Activated naive CD4-positive, alpha-beta T cell treated with Interleukin-2 at 50 U/mL for 16 hours (primary cell): ENCODE measurements at places on chromosomes 7 and 10.
A peak's percentile ranks its signal among the peaks of the same experiment; 100 is the strongest.

DNA sequence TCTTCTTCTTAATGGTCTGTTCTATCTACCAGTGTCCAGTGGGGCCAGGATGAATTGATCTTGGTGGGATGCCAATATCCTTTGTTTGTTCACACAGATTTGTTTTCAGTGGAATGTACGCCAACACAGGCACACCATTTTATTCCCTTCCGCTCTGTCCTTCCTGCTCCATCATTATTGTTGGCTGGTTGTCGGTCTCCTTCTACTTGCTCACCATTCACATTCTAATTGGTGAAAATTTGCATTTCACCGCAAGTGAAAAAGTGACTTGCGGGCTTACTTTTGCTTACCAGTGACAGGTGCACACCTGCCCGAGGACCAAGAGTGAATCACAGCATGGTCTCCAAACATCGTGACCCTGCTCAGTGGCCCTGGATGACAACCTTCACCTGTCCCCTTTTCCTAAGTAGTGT lies 148.3 kb downstream of the NOC3L start:
- no peak for DNase-seq

DNA sequence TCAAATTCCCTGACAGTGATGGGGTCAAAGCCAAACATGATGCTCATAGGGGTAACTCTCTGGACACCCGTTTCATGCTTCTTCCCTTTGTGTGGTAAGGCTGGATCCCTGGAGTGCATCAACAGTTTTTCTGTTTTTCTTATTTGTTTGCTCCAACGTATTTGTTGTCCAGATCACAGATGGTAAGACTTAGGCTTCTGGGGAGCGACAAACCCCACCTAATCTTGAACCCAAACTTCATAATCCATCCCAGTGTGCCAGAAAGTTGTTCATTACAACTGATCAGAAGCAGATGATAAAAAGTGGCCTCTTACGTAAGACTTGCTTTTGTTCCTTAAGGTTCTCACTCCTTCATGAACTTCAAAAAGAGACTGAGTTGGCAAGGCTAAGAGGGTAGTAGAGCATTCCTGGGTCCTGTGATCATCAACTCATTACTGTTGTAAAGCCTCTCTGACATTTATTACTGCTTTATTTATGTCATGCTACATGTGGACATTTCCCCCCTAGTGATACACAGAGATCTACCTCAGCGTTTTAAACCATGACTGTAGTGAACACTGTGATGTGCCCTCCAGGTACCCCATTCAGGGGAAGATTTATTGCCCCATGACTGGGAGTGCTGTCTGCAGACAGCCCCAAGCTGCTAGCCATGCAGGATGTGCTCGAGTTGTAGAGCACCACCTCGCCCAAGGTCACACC lies 125.6 kb downstream of the CCDC71L start:
- no peak for DNase-seq

GRCh38 chr10:1688531-1688930 lies 48.8 kb downstream of the ADARB2 start:
- no peak for DNase-seq

- no peak for DNase-seq
Observed at GRCh38 chr7:101586906-101587677, 42.0 kb downstream of the MYL10 start.

GRCh38 chr7:84339306-84339705 lies 144.7 kb upstream of the SEMA3A start:
- no peak for DNase-seq

GRCh38 chr7:51346126-51346525 lies 29.5 kb upstream of the COBL start:
- DNase-seq, result no peak

DNA sequence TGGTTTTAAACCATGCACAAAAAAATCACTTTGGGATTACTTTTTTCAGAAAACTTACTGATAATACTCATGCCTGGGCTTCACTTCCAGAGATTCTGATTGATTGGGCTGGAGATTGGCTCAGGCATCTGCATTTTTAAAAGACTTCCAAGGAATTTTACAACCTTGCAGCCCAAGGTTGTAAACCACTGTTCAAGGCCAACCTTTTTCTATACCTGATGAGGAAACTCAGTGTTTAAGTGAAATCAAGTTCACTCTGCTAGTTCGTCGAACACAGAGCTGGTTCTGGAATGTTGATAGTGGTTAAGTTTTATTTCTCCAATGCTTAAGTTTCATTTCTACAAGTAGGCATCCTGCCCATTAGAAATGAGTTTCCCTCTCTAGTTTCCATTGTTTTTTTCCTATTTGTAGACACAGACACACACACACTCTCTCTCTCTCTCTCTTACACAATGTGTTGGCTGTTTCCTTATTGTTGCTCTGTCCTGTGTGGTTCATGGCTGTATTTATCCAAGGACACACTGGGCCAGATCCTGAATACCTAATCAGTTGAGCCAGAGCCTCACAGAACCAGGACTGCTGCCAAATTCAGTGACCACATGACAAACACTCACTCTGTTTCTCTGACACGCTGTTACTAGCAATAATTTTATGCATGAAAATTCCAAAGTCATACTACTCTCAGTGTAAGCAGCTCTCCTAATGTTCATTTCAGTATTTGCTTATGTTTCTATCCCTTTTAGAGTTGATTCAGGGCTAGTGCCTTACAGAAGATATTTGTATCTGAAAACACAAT lies 3.7 kb upstream of the IFIT1B start:
- DNase-seq, result no peak

DNA sequence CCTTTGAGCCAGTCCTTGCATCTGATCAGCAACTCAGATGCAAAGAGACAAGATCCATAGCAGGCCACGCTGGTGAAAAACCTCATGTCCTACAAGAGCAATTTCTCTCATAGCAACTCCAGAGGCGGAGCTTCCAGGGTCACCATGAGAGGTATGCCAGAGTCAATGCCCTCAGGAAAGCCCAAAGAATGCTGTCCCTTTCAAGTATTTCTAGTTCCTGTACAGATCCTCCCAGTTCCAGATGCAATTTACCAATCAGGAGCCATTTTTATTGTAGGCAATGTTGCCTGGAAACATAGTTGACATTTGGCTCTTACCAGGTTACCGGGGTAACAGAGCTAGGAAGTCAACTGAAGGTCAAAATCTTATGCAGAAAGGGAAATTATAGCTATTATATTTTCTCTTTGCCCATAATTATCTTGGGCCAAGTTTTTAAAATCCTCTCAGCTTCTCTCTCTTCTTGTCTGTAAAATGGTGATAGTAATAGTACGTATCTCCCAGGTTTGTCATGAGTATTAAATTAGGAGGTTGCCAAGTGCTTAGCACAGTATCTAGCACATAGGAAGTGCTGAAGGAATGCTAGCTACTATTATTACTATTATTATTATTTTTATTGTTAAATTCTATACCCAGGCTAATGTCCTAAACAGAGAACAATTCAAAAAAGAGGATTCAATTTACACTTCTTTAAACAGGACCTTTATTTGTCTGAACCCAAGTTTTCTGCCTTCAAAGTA lies 46.3 kb upstream of the TM9SF3 start:
- no peak for DNase-seq

- no peak for DNase-seq
Observed at GRCh38 chr7:33392148-33392547, 262.8 kb downstream of the BBS9 start.

DNA sequence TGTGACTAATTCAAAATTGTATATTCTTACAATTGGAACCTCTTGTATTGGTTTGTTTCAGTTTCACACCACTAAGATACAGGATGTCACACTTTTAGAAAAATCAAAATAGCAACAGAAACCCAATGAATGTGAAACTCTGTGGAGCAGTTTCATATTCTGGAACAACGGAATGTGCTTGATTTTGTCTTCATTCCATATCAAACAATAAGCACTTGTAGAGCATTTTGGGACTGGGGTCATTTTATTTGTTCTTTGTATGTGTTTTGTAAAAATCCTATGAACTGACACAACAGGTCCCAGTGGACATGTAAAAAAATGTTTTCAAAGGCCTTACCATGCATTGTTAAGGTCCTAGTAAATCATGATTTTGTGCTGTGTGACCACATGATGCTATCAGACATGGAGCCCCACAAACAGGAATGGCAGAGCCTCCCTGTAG lies 123.1 kb downstream of the DKK1 start:
- DNase-seq, result no peak

DNA sequence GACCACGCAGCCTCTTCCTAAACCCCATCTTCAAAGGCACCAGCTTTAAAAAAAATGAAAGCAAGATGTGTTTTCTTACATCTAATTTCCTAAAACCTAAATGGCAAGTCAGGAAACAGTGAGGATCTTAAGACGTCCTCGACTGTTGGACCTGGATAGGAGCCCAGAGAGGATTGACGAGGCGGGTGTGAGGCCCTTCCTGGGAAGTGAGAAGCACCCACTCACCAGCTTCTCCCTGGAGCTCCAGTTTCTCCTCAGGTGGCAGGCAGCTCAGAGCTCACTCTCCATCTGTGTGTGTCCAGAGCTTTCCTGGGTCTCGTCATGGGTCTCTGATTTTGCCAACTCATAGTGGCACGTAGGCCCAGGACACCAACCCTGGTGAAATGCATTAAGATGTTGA lies 614.0 kb upstream of the AUTS2 start:
- no peak for DNase-seq

- DNase-seq, result no peak
Observed at GRCh38 chr7:91566402-91566732, 302.1 kb downstream of the FZD1 start.

DNA sequence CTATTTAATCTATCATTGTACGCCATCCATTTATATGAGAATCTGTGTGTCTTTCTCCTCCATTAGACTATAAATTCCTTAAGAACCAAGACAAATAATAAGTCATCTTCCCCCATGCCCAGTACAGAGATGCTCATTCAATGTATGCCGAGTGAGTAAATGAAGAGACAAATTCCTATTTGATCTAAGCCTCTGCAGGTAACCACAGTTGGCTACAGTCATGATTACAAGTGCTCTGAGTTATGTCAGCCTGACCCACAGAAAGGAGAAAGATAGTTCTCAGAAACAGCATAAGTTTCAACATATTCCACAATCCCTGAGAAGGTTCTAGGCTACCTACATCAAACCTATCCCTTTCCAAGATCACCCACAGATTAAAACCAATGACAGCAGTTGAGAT lies 46.1 kb downstream of the MPP7 start:
- DNase-seq, result no peak

- DNase-seq, result no peak
Observed at GRCh38 chr7:150377196-150377595, 1.9 kb upstream of the ZNF775 start.

DNA sequence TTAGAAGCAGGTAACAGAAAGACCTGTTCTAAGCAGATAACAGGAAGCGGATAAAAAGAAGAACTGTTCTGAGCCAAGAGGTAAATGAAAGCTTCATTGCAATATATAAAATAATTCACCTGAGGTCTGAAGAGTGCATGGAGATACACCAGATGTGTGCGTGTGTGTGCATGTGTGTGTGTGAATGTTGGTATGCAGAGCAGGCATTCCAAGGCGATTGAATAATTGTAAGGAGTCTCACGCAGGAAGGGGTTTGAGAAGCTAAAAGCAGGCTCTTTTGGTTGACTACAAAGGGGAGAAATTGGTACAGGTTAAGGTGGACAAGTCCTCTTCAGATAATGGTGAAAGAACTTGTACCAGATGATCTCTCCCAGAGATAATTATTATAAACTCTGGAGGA lies 450.6 kb downstream of the DNAJB9 start:
- DNase-seq, result no peak

DNA sequence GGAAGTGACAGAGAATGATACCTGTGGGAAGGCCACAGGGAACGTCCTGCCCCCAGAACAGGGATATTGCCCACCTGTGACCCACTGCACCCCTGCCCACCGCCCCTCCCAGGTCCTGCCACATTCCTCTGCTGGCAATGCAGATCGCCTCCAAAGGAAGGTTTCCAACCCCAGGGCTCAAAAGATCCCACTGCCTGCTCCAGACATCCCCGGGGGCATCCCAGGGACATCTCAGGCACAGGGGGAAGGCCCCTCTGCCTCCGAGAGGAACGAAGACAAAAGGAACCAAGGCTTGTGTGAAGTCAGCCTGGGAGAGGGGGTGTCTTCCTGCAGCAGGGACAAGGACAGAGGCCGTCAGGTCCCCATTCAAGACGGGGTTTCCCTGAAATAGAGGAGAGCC lies 28.5 kb downstream of the NUDT1 start:
- DNase-seq, result no peak

GRCh38 chr10:7157091-7157490 lies 253.7 kb downstream of the SFMBT2 start:
- DNase-seq, result no peak

DNA sequence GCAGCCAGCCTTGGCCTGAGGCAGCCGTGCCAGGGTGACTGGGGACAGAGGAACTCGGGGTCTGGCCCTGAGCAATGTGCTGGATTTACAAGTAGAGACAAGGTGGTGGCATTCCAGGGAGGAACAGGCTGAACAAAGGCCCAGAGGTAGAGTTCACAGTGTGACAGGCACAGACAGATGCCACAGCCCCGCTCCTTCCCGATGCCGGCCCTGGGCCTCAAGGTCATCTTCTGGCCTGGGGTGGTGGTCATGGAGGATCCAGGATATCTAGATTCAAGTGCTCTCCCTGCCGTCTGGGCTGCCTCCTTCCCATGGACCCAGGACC lies 68.9 kb upstream of the COL13A1 start:
- no peak for DNase-seq

DNA sequence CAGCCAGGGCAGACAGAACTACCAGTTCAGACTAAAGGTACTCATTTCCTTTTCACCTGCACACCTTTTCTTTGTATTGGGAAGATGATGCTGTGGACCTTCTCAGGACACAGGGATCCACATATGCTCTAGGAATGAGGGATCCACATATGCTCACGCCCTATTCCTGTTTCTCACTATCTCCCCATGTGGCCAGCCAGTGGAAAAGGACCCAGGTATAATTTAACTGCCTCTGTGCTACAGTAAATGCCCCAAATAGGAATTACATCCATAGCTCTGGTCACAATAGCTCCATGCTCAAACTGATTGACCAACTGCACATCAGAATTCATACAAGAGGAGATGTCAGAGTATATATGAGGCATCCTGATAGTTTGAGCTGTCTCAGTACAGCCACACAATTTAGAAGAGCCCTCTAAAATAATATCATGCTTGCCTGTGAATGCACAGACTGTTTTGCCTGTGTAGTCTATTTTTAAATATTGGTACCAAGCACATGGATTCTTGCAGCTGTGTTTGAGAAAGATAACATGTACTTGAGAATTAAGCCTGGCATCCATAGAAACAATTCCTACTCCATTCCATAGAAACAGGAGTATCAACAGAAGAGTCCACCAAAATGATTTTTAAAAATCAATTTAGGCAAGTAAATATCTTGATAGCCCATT lies 43.7 kb downstream of the CTTNBP2 start:
- DNase-seq, result no peak

DNA sequence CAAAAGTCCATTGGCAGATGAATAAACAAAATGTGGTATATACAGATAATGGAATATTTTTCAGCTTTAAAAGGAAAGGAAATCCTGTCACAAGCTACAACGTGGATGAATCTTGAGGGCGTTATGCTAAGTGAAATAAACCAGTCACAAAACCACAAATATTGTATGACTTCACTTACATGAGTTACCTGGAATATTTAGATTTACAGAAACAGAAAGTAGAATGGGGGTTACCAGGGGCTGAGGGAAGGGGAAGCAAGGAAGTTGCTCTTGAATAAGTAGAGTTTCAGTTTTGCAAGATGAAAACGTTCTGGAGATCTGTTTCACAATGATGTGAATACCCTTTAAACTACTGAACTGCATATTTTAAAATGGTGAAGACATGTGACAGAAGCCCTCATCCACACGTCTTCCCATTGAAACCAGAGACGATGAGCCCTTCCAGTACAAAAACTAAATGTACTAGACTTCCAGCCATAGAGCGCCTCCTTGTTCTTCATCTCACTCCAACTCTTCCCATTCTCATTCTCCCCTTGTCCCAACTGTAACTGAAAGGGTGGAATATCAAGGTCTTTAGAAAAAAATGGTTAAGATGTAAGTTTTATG lies 62.4 kb downstream of the MICU1 start:
- peak; percentile 4 for DNase-seq

GRCh38 chr7:84042110-84042539 lies 152.5 kb downstream of the SEMA3A start:
- no peak for DNase-seq
